ENCODE measurements at places on chromosomes 12 and 14.

- no peak for DNase-seq
Observed at GRCh38 chr12:7634561-7634960, 31.1 kb downstream of the APOBEC1 start.

GRCh38 chr12:120928864-120929652, 24.9 kb upstream of the SPPL3 start:
- no peak for DNase-seq

- no peak for DNase-seq
Observed at GRCh38 chr12:89892436-89892835, 183.8 kb upstream of the ATP2B1 start.

GRCh38 chr12:58966939-58967338, 46.6 kb upstream of the LRIG3 start:
- DNase-seq, result peak; percentile 20

- no peak for DNase-seq
Observed at GRCh38 chr14:60632257-60632656, 17.0 kb downstream of the SIX1 start.

DNA sequence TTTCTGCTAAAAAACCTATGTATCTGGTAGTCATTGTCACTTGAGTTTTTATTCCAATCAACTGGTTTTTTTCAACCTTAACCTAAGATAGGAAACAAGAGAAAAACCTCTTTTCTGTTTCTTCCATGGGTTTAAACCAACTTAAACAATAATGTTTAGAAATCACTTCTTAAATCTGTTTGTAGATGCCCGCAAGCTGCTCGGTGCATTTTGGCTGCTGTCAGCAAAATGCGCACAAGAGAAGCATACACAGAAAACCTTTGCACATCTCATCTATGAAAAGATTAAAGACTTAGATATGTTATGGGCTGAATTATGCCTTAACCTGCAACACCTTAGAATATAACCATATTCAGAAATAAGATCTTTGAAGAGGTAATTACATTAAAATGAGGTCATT, 299.8 kb downstream of the ITPR2 start:
- no peak for DNase-seq

DNA sequence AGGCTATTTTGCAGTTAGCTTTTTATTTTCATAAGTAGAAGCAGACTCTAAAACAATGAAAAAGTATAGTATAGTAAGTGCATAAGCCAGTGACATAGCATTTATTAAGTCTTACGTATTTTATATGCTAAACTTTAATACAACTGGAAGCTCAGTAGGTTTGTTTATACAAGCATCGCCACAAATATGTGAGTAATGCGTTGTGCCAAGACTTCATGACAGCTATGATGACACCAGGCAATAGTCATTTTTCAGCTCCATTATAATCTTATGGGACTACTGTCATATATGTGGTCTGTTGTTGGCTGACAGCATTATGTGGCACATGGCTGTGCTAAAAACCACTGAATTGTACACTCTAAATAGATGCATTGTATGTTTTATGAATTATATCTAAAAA, 40.3 kb downstream of the SLC38A2 start:
- peak; percentile 42 for DNase-seq

DNA sequence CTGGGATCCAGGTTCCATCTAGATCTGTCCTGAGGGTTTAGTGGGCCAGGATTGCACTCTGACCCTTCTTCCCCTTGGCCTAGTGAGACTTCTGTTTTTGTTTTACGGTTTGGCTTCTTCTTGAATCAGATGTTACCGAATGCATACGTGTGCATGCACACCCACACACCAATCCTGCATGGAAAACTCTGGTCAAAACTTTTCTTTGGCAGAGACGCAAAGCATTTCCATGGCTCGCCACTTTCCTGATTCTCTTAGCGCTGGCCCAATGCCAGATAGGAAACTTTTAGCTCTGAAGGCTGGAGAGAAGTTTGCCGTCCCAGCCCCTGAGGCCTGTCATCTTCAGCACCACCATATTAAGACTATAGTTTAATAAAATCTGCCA, 67.4 kb upstream of the ACTN1 start:
- peak; percentile 93 for DNase-seq

DNA sequence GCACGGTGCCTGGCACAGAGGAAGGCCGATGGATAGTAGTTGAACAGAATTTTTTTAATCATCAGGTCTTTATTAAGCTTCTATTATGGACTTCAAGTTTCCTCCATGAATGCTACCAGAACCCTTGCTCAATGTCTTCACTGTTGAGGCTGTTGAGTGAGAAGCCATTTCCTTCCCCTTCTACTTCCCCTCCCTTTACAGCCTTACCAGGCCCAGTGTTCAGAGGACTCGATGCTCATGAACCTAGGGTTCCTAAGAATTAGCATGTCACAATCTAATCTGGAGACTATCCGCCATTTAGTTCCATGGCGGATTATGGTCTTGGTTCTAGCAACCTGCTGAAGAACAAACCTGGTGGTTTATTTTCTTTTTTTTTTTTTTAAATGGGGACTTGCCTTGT, 17.7 kb downstream of the ETV6 start:
- no peak for DNase-seq

DNA sequence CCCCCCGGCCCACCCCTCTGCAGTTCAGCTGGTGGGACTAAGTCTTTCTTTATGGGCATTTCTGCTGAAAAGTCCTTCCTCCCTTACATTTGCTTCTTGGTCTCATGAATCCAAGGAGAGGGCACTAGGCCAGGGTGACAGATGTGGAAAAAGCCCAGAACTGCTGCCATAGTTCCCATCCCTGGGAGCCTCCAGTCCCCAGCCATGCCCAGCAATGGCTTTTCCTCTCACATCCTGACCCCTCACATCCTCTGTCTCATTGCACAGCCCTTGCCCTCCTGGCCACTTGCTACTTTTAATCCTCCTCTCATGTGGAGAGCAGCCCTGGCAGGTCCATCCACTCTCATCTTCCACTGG, 122.5 kb downstream of the ZFP36L1 start:
- DNase-seq, result no peak

DNA sequence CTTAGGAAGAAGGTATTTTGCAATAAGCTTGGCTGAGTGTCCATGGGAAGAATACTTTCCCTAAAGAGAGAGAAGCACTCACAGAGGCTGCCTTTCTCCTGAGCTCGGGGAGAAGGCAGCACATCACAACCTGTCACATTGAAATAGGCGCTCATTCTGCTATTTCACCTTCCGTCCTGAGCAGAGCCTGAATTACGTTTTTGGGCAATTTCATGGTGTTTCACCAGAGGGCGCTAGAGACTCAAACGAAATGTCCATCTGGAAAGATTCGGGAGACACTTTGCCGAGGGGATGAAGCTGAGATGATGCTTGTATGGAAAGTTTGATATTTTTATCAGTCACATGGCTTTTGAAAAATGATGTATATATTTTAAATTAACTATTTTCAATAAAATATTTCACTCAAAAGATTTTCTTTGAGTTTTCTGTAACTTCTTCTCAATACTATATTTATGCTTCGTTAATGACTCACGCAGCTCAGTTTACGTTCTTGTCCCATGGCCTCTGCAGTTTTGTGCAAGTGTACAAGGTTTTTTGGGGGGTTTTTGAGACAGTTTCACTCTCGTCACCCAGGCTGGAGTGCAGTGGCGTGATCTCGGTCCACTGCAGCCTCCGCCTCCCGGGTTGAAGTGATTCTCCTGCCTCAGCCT, 17.4 kb upstream of the B4GALNT3 start:
- peak; percentile 64 for DNase-seq

DNA sequence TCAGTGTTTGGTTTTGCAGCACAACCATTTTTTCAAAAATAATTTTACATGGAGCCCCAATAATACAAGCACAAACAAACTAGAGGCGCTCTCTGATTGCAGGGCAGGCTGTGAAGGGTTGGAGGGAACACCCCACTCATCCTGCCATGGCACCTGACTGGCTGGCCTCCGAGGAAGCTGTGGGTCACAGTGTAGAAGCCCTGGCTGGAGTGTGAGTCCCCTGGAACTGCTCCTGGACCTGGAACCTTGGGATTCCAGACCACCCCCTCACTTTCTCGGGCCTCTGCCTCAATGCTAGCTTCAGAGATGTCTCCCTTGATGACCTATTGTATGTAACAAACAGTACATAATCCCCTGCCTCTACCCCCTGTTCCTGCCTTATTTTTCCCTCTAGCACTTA, 14.8 kb upstream of the SERPINA12 start:
- no peak for DNase-seq

- DNase-seq, result peak; percentile 76
Observed at GRCh38 chr12:113152835-113153814, 3.6 kb downstream of the CFAP73 start.

DNA sequence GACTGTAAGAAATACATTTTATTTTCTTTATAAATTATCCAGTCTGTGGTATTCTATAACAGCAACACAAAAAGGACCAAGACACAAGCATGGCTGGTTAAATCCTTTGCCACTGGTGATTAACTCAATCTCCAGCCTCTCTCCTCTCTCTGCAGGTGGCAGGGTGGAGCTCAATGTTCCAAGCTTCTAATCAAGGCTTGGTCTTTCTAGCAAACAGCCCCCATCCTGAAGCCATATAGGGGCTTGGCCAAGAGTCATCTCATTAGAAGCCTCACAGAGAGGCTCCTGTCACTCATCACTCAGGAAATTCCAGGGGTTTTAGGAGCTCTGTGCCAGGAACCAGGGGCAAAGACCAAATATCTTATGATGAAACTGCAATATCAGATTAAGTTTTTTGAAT, 12.0 kb downstream of the C12orf75 start:
- no peak for DNase-seq

- no peak for DNase-seq
Observed at GRCh38 chr14:62645649-62646048, 399.6 kb downstream of the KCNH5 start.

- DNase-seq, result no peak
Observed at GRCh38 chr12:2638273-2639019, 156.3 kb upstream of the FKBP4 start.

DNA sequence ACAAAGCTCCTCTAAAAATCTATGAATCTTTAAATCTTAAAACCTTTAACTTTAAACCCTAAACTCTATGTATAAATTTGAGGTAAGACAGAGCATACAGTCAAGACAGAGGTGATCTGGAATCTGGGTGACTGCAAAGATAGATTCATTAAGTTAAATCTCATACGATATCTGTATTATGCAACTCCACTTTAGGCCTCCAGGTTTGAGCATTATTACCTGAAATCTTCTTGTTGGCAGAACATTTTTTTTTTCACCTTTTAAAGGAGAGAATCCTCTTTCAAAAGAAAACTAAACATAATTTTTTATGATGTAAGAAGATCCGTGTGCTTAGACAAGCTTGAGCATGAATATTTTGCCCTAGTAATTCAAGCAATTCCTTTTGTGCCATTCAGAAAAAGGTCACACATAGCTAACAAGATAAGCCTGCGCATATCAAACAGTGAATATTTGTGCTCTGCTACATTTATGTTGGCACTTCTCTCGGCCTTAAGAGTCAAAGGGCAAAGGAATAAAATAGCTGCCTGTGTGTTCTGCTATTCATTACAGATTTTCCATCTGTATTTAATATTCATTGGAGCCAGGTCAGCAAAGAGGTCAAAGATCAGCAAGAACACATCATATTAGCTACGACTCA, 163.3 kb downstream of the TMTC3 start:
- no peak for DNase-seq

DNA sequence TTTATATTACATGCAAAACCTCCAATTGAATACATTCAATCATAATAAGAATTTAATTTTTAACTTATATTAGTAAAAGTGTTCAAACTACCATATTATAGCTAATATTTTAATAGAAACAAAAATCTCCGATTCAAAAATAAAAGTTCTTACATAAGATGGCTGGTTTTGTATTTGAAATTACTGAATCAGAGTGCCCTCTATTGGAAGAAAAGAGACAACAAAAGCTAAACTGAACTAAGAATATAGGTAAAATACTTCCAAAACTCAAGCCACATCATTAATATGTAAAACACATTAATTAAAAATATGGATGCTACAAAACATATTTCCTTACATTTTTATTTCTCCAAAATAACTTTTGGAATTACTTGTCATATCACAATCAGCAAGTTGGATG, 120.3 kb downstream of the GARIN6 start:
- DNase-seq, result peak; percentile 37

DNA sequence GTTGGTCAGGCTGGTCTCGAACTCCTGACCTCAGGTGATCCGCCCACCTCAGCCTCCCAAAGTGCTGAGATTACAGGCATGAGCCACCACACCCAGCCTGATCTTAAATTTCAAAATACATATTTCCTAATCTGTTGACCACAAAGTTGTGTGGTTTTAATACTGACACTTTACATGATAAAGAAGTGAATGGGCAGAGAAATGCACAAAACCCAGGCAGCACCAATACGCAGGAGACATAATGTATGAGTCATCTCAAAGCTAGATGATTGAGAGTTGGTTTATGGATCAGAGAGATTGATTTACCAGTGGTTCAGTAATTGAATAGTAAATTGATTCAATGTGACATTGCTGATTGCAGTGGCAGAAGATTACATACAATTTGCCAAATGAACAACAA, 19.2 kb upstream of the PPP2R5E start:
- DNase-seq, result peak; percentile 35

- DNase-seq, result no peak
Observed at GRCh38 chr12:117114784-117115183, 15.6 kb upstream of the TESC start.

DNA sequence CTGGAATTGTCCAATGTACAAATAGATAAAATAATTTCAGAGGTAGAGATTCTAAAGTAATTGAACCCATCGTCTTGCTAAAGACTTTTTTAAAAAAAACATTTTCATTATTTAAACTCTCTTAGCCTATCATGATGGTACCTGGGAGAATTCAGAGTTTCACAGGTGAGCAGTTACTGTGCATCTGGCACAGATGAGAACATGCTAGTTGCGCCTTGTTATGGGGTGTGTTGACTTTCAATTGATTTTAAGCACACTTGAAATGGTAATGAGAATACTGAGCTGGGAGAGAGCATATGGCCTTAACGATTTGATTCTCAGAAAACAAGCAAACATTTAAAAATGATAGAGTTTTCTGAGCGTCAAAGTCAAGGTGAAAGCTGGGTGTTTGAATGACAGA, 66.6 kb downstream of the FLRT2 start:
- DNase-seq, result no peak

- no peak for DNase-seq
Observed at GRCh38 chr14:90941706-90942105, 118.7 kb downstream of the RPS6KA5 start.

- peak; percentile 33 for DNase-seq
Observed at GRCh38 chr14:38409071-38409705, 153.3 kb upstream of the CLEC14A start.
